ENCODE measurements at places on chromosomes 7 and 10.

DNA sequence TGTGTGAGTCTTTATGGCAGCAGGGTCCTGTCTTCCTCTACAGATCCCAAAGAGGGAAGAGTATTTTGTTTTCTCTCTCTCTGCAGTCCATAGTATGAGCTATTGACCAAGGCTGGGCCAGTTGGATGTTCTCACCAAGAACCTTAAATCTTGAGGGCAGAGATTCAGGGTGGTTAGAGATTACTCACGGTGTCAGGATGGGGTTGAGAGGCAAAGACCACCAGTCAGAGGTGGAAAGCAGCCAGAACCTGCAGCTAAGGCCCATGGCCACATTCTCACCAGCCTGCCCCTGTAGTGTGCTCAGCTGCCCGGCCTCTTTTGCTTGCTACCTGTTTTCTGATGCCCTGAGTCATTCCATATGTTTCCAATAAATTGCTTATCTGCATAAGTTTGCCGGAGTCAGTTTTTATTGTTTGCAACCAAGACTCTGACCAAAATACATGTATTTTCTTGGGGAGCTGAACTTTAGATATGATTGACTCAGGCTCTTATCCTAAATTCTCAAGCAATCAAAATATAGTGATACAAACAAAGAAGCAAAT, 67.0 kb downstream of the MAP3K8 start:
- DNase-seq = no peak

DNA sequence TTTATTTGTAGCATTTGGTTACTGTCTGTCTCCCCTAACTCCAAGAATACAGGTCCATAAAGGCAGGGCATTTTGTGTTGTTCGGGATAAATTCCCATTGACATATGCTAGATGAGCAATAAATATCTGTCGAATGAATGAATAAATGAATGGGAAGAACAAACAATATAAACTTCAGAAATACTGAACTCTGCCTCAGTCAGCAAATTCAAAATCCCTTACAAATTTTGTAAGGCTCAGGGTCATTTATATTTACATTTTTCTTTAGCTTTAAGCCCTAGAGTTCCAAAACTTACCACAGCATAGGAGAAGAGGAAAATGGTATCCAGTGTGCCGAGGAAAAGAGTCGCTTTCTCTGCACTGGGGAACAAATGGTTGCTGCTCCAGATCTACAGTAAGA, 29.0 kb downstream of the SLC37A3 start:
- DNase-seq = no peak

DNA sequence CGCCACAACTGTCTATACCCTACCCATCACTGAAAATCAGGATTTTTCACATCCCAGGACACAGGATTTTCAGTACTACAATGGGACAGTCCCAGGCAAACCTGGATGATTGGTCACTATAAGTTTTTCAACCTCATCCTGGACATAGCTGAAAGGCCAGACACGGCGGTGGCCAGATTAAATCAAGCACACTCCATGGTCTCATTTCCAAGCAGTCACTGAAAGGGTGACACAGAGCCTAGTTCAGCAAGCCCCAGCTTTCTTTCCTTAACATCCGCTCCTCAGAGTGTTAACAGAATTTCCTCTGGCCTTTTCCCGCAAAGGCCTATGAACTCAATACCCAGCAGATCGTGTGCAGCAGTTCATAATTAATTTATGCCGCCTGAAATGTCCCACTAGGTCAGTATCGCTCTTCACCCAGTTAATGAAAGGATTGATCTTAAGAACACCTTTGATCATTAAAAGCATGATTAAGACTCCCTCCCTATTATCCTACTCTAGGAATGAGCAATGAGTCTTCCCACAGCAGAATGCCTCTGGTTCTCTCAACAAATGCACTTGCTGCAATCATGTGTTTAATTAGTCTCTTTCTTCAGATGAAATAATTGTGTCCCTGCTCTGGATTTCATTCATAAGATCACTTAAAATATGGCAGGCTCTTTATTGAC, 104.0 kb upstream of the NANOS1 start:
- DNase-seq = no peak

DNA sequence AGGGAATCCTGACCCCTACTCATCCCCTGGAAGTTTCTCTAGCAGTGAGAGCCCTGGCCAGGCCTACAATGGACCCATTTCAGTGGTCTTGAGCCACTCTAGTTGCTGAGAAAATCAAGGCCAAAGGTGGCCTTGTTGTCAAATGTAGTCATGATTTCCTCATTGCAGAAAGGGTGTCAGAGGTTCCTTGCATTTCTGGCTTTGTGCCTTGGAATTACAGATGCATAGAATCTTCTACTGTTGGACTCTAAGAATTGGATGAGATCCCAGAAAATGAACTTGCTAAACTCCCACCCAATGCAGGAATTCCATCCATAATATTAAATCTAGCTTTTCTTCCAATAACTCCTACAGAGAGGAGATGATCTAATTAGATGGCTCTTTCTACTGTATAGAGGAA, 12.2 kb downstream of the CPA2 start:
- DNase-seq = no peak

GRCh38 chr7:137934941-137935883, 66.7 kb downstream of the CREB3L2 start:
- no peak for DNase-seq

- DNase-seq = no peak
These were observed 50.1 kb downstream of the SYPL1 start for GRCh38 chr7:106062006-106062405.

DNA sequence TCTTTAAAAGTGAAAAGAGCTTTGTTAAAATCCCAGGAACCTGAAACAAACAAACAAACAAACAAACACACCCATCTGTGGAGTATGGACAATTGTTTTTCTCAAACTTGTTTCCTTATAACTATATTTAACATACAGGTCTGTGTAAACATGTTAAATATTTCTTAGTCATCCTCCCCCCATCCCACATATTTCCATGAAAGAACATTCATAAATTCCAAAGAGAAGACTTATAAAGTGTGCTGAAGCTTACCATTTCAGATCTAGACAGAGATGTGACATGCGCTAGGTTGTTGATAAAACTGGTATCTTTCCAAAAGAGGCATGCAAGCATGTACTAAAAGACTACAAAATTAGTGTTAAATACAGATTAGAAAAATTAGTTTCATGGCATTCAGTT, 6.5 kb downstream of the FKBP14 start:
- DNase-seq = no peak

DNA sequence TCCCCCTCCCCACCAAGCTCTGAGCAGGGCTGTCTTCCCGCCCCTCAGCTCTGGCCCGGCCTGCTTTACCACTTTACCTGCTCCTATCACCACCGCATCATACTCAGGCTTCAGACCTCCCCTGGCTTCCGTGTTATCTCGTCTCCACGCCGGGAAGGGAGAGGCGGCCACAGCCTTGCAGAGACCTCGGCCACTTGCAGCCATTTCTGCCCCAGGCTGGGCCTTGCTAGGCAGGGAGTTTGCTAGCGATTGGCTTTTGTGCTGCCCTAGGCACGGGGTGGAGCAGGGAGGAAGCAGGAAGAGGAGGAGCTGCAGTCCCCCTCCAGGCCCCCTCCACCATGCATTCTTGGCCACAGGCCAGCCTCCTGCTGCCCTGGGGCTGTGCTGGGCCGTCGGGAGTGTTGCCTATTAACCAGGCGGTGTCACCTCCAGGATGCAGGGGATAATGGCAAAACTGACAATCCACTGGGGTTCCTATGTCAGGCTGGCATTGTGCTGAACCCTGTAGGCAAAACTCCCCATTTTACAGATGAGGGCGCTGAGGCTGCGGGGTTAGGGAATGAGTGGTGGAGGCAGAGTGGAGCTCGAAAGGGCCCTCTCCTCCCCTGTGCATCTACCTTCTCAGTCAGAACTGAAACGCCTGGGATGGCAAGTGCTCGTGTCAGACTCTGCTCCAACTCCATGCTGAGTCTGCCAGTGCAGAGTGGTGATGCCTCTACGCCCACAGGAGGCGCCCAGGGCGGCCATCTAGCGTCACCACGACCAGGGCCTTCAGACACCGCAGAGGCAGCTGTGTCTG, at the start of gene PYROXD2:
Gene PYROXD2, minus strand, starts transcription at position 251 of the 799 bp plus-strand sequence. Its CDS starts 47 bp downstream, at position 204.
- peak; percentile 51 for DNase-seq

DNA sequence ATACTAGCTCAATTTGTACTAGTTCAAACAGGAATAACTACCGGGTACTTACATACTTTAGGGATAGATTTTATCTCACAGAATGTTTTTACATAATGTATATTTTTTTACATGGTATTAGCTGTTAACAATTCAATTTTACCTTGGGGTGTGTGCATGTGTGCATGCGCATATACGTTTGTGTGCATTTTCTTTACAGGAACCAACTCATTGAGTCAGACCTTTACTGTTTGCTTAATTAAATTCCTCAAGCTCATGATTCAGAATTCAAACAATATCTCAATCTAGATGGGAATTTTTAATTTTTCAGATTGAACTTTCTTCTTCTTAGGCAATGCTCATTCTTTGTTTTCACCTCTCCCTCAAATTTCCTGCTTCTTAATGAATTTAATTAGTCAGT, 24.7 kb upstream of the WASL start:
- DNase-seq = no peak

DNA sequence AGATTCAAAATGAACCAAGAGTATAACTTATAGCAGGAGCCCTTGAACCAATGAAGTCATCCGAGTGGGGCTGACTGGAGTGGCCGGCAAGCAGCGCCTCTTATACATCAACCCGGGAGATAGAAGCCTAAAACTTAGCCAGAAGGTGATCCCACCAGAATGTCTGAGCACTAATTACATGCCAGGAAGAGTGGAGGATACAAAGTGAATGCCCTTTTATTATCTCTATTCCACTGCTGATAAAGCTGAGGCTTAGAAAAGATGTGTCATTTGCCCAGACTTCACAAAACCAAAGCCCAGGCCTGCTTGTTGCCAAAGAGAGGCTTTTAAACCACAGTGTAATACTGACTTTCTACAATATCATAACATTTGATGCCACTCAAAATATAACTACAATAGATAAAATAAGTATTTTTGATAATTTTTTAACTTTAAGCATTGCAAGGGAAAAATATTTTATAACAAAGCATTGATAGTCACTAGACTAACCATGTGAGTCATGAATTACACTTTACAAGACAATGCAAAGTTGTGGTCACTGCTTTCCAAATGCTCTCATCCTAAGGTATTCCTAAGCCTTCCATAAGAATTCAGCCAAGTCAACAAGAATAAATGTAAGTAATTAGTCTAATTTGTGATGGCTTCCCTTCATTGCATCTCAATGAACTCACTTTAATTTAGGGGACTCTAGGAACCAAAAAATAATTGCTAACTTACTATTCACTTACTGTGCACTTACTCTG, 58.6 kb upstream of the ARID5B start:
- DNase-seq = no peak

- no peak for DNase-seq
These were observed 617.2 kb downstream of the AUTS2 start for GRCh38 chr7:70215491-70215890.

DNA sequence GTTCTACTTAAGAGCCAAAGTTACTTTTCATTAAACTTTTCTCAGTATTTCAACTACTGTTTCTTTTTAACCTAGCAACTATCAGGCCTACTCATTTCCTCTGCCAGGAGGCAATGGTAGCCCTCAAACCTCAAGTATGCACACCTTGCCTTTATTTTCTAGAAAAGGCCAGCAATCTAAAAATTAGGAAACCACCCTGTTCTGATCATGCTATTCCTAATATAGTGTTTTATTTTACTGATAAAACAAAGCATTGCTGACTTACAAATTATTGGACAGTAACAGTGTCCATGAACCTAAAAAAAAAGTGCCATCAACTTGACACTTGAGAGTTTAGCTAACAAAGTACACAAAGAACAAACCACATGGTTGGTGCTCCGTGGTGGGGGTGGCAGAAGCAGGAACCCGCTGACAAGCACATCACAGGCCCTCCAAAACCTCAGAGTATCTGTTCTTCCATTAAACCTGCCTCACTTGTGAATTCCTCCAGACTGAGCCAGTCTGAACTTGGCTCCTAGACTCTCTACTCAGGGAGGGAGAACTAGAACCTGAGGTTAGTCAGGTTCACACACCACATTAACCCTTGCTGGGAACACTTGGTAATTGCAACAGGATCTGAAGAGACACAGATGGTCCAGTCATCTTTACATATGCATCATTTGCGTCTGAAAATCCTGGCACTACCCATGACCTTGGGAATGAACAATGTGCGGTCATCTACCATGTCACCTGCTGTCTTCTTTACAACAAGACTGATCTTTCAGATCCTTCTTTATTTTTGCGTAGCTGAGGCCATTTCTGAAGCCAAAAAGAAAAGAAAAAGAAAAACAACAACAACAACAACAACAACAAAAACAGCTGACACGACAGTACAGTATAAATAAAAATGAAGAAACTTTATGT, 31.9 kb downstream of the PIP4K2A start:
- peak; percentile 43 for DNase-seq
